ENCODE measurements at places on chromosomes 6 and 20.

DNA sequence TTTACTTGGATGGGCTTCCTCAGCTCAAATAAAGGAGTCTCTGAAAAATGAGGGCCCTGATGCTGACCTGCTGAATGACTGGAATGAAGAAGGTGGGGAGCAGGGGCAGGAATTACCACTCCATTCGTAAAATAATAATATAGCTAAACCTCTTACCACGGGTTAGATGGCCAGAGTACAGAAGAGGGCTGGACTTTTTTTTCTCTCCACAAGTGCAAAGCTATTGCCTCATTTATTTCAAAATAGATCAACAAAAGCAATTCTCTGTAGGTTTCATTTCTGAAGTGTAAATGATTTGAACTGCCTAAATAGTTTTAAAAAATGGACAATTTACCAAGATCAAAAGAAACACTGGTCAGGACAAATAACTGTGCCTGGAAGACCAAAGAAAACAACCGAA, 256.7 kb downstream of the KIF16B start:
- no peak for DNase-seq

- no peak for DNase-seq
Observed at GRCh38 chr6:12324748-12325147, 34.6 kb downstream of the EDN1 start.

DNA sequence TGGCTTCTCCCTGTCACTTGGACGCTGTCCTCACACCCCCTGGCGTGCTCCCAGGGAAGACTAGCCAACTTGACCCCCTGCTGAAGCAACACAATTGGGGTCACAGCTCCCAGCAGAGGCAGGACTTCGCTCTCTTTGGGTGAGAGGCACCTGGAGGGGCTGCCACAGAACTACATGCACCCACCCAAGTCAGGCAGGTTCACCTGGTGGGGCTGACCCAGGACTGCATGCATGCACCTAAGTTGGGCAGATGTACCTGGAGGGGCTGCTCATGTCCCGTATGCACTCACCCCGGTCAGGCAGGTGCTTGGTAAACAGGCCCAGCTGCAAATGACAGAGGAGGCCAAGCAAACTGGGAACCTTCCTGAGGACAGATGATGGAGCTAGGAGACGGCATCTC, 154.3 kb upstream of the RPS6KA2 start:
- no peak for DNase-seq

- no peak for DNase-seq
Observed at GRCh38 chr6:129446272-129447197, 263.4 kb downstream of the ARHGAP18 start.

DNA sequence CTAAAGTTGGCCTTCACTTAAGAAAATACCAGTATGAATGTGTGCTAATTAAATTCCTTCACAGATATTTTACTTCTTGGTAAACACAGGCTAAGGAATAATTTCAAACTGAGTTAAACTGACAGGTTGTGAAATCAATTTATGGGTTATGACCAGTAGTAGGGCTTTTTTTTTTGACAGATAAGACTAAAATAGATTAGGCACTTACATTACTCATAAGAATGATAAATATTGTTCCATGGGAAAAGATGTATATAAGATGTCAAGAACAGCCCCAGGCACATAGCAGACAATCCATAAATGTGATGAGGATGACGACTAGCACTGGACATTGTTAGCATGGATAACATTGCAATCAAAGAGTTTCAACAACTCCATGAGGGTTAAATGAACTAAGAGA, 22.9 kb downstream of the NT5E start:
- no peak for DNase-seq

DNA sequence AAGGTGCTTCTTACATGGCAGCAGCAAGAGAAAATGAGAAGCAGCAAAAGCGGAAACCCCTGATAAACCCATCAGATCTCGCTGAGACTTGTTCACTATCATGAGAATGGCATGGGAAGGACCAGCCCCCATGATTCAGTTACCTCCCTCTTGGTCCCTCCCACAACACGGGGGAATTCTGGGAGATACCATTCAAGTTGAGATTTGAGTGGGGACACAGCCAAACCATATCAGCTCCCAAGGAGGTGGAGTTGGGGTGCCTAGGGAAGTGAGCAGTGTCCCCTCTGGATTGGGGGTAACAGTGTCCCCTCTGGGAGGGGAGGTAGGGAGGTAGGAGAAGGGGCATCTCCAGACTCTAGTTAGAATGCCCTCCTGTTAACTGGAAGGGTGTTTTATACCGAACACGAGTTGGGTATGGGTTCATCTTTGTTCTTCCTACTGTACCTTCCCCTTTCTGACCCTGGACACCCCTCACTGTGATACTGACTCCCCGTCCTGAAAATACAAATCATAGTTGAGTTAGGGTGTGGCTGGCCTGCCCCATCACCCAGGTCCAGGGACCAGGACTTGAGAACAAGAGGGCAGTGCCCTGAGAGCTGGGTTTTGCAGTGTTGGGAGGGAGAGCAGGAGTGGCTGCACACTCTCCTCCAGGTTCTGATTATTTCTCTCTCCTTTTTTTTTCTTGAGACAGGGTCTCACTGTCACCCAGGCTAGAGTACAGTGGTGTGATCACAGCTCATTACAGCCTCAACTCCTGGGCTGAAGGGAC, 62.0 kb downstream of the EFCAB8 start:
- no peak for DNase-seq

GRCh38 chr6:8382434-8382833, 52.9 kb downstream of the SLC35B3 start:
- no peak for DNase-seq

DNA sequence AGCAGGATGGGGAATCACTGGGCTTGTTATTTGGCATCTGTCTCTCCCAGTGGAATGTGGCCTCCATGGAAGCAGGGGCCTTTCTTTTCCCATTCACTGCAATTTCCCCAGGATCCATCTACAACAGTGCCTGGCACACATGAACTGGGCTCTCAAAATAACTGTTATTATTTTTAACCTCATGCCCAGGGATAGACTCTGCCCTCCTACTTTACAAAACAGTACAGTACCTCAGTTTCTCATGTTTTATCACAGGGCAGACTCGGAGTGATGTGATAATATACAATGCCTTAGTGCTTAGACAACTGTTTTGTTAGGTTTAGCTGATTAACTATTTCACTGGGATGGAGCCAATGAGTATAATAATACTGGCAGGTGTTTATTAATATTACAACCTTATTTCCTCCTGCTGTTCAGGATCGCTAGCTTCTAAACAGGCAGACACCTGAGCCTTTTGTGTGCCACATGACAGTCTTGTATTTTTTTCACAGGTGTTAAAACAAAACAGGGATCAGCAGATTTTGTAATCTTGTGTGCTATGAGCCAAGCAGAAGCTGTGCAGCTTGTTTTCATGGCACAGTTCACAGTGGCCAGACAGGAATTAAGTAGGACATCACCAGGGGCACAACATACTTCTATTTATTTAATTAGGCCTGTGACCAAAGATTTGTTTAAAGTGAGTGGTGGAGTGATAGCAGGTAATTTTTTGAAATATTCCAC, 157.7 kb upstream of the EYA4 start:
- DNase-seq = no peak

DNA sequence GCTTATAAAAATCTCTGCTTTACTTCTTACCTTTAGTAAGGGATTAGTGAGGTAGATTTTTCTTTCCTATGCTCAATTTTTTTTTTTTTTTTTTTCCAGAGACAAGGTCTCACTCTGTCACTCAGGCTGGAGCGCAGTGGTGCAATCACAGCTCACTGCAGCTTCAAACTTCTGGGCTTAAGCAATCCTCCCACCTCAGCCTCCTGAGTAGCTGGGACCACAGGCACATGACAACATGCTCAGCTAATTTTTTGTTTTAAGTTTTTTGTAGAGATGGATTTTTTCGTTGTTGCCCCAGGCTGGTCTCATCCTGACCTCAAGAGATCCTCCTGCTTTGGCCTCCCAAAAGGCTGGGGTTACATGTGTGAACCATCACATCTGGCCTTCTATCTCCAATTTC, 58.9 kb upstream of the RREB1 start:
- DNase-seq = no peak

- peak; percentile 74 for DNase-seq
Observed at GRCh38 chr6:112029045-112029822, 24.7 kb upstream of the CCN6 start.

GRCh38 chr6:14925699-14926026, 320.2 kb upstream of the JARID2 start:
- DNase-seq = no peak

- DNase-seq = peak; percentile 60
Observed at GRCh38 chr6:149060300-149060984, 257.1 kb upstream of the TAB2 start.

DNA sequence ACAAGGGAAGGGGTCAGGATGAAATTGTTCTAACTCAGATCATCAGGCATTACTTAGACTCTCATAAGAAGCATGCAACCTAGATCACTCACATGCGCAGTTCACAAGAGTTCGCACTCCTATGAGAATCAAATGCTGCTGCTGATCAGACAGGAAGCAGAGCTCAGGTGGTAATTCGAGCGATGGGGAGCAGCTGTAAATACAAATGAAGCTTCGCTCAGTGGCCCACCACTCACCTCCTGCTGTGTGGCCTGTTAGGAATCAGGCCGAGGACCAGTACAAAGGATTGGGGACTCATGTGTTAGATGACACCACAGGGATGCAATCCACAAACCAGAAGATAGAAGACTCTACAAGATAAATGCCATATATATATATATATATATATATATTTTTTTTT, 31.5 kb upstream of the TOP1 start:
- DNase-seq = no peak

DNA sequence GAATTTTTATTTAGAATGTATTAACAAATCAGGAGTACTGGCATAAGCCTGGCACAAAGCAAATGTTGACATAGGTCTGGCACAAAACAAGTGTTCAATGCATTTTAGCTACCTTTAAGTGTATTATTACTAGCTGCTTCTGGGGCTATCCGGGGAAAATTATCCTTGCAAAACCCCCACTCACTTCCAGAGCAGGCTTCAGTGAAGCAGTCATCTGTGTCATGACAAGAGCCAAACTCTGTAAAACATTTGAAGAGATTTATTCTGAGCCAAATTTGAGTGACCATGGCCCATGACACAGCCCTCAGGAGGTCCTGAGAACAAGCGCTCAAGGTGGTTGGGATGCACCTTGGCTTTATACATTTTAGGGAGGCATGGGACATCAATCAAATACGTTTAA, 6.4 kb upstream of the TRIM38 start:
- DNase-seq = no peak

DNA sequence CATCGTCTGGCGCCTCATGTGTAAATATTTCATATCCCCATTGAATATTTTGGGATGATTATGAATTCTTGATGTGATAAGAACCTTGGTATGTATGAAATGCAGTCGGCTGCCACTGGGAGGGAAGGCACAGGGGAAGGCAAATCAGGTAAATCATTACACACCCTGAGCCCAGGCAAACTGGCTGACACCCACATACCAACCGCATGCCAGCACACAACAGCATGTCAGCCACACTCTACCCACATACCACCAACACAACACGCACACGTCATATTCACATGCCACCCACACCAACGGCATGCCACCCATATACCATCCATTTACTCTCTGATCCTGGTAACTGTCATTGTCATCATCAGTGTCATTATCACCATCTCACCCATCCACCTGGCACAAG, 28.3 kb upstream of the MDGA1 start:
- no peak for DNase-seq

- DNase-seq = no peak
Observed at GRCh38 chr6:123417535-123417934, 219.2 kb downstream of the TRDN start.

DNA sequence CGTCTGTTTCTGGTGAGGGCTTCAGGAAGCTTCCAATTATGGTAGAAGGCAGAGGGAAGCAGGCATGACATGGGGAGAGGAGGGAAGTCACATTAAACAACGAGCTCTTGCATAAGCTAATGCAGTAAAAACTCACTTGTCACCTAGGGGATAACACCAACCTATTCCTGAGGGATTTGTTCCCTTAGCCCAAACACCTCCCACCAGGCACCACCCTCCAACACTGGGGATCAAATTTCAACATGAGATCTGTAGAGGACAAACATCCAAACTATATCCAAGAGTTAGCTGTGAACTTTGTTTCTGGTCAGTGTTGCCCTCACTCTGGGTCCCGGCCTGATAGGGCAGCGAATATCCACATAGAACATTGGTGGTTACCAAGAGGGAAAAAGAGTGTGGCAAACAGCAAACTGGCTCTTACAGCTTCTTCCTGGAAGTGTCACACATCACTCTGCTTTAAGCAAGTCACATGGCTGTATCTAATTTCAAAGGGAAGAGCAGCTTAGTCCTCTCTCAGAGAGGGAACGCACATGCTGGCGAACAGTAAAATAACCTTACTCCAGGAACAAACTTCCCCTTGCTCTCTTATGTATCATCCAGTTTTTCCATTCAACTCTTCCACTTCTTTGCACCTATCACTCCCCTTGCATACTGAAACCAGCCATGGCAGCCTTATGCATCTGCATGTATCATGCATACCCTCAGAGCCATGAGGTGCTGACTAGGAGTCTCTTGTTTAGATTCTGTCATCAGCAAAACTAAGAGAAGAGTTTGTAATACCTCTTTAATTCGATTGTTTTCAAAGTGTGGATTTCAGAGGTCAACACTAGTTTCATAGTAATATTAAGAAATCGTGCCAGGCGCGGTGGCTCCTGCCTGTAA, 4.8 kb upstream of the MOCS1 start:
- no peak for DNase-seq

GRCh38 chr6:84691978-84692623, 72.3 kb downstream of the TBX18 start:
- no peak for DNase-seq

- DNase-seq = no peak
Observed at GRCh38 chr6:149855040-149855654, 9.0 kb downstream of the LRP11 start.

GRCh38 chr20:33781945-33782344, 29.2 kb upstream of the CHMP4B start:
- DNase-seq = no peak

- no peak for DNase-seq
Observed at GRCh38 chr20:50284811-50285375, 94.3 kb downstream of the CEBPB start.

- DNase-seq = no peak
Observed at GRCh38 chr6:63808576-63808975, 173.0 kb downstream of the PHF3 start.

- no peak for DNase-seq
Observed at GRCh38 chr6:113767985-113768384, 89.2 kb upstream of the MARCKS start.

- no peak for DNase-seq
Observed at GRCh38 chr6:19362396-19362795, 474.8 kb upstream of the ID4 start.

DNA sequence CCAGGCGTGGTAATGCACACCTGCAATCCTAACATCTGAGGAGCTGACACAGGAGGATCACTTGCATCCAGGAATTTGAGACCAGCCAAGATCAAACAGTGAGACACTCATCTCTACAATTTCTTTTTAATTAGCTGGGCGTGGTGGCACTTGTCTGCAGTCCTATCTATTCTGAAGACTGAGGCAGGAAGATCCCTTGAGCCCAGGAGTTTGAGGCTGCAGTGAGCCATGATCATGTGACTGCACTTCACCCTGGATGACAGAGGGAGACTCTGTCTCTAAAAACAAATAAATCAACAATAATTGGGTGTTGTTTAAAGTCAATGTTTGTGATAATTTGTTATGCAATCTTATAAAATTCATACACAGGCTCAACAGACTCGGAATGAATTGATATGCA, 18.0 kb upstream of the HLA-A start:
- peak; percentile 42 for DNase-seq

GRCh38 chr6:150638267-150638666, 38.6 kb downstream of the PLEKHG1 start:
- DNase-seq = no peak

- no peak for DNase-seq
Observed at GRCh38 chr6:169070506-169071176, 183.0 kb downstream of the THBS2 start.

GRCh38 chr6:41724228-41724580, 11.2 kb downstream of the TFEB start:
- DNase-seq = no peak
